ENCODE measurements at places on chromosomes 12 and 14.

DNA sequence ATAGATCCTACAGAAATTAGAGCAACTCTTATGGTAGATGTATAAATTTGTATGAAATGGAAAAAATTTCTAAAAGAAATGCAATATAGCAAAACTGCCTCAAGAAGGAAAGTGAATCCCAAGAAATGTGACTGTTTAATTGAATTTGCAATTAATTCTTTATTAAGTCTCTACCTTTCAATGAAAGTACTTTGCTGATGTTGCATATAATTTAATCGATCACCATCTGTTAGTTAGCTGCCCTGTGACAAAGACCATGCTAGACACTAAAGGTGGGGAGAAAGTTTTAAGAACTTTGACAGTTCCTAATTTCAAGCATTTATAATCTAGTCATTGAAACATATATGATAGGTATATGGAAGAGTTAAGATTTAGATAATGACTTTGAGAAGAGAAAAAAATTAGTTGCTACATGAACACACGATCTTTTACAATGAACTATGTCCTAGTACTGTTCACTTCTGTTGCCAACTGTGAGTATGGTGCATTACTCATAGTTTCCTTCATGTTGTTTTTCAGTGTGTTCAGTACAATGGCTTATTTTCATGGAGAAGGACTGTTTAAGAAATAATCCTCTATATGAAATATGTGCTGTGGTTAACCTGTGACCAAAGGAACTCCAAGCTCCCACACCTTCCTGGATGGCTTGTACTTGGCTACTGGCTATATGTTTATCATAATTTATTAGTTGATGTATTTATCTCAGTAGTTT is 128.4 kb downstream of the METTL25 start:
- no peaks in the 10 kb centered on the region for H3K36me3 ChIP-seq
- no peaks in the 10 kb centered on the region for H3K27me3 ChIP-seq
- no peaks in the 10 kb centered on the region for H3K4me1 ChIP-seq
- H3K27ac ChIP-seq = no peak overlapping the region

GRCh38 chr12:54300732-54301427 is at the start of gene NFE2:
Gene NFE2 (minus strand): TSS chr12:54301015. CDS start chr12:54295248, 5,767 bp downstream.
- H3K4me1 ChIP-seq = peaks cover 25% of the 10 kb centered on the region
- no peak within 1 kb of the TSS for H3K4me3 ChIP-seq
- peak; percentile 48 for DNase-seq
- peaks cover 43% of the 10 kb centered on the region for H3K27me3 ChIP-seq

- no peak overlapping the region for H3K27ac ChIP-seq
- peaks cover 3% of the 10 kb centered on the region for H3K27me3 ChIP-seq
- no peaks in the 10 kb centered on the region for H3K4me1 ChIP-seq
- no peak for DNase-seq
Observed at GRCh38 chr12:129161511-129161910, 308.2 kb downstream of the GLT1D1 start.

GRCh38 chr14:91509878-91510170 is 286 bp downstream of the PPP4R3A start:
- H3K27ac ChIP-seq = peak overlapping the region; percentile 99
- no peak for DNase-seq
- peaks cover 11% of the 10 kb centered on the region for H3K36me3 ChIP-seq
- H3K27me3 ChIP-seq = no peaks in the 10 kb centered on the region
- H3K4me3 ChIP-seq = peak overlapping the region; percentile 80

DNA sequence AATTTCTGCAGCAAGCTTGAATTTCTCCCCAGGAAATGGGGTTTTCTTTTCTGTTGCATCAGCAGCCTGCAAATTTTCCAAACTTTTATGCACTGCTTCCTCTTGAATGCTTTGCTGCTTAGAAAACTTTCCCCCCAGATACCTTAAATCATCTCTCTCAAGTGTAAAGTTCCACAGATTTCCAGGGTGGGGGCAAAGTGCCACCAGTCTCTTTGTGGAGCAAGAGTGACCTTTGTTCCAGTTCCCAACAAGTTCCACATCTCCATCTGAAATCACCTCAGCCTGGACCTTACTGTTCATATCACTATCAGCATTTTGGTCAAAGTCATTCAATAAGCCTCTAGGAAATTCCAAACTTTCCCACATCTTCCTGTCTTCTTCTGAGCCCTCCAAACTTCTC is 241.6 kb upstream of the TMTC1 start:
- H3K4me3 ChIP-seq = no peak overlapping the region
- no peaks in the 10 kb centered on the region for H3K36me3 ChIP-seq
- no peak for DNase-seq
- H3K27me3 ChIP-seq = no peaks in the 10 kb centered on the region

GRCh38 chr12:9707864-9708808 is 24.8 kb downstream of the CLECL1 start:
- H3K4me1 ChIP-seq = peaks cover 19% of the 10 kb centered on the region
- H3K27ac ChIP-seq = peak overlapping the region; percentile 84
- no peak overlapping the region for H3K4me3 ChIP-seq
- no peaks in the 10 kb centered on the region for H3K27me3 ChIP-seq
- DNase-seq = peak; percentile 73

DNA sequence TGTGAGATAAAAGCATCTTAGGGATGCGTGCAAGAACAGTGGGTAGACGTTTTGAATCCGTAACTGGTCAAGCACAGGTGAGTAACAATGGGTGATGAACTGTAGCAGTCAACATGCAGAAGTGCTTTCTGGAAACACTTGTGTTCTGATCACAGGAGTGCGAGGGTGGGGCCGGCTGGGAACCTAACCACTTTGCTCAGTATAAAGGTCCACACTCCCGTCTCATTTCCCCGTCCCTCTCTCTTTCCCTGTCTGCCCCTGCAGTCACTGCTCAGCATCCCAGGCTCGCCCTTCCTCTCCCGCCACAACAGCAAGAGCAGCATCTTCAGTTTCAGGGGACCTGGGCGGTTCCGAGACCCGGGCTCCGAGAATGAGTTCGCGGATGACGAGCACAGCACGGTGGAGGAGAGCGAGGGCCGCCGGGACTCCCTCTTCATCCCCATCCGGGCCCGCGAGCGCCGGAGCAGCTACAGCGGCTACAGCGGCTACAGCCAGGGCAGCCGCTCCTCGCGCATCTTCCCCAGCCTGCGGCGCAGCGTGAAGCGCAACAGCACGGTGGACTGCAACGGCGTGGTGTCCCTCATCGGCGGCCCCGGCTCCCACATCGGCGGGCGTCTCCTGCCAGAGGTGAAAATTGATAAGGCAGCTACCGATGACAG is 127.1 kb downstream of the FIGNL2 start:
- DNase-seq = peak; percentile 47
- H3K4me3 ChIP-seq = no peak overlapping the region
- peaks cover 2% of the 10 kb centered on the region for H3K4me1 ChIP-seq
- H3K27me3 ChIP-seq = peaks cover 2% of the 10 kb centered on the region
- H3K27ac ChIP-seq = no peak overlapping the region
- no peaks in the 10 kb centered on the region for H3K36me3 ChIP-seq

DNA sequence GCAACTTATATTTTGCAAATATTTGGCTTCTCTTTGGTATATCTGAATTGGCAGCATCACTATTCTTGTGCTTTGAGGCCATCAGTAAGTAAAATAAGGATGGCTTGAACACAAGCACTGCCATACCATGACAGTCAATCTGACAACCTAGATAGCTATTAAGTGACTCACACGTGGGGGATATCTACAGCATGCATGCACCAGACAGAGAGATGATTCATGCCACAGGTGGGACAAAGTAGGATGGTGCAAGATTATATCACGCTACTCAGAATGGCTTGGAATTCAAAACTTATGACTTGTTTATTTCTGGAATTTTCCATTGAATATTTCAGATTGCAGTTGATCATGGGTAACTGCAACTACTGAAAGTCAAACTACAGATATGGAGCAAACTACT is 675.6 kb upstream of the MDGA2 start:
- DNase-seq = no peak
- no peak overlapping the region for H3K27ac ChIP-seq
- H3K4me1 ChIP-seq = no peaks in the 10 kb centered on the region

- H3K27me3 ChIP-seq = no peaks in the 10 kb centered on the region
- no peaks in the 10 kb centered on the region for H3K36me3 ChIP-seq
- no peak overlapping the region for H3K4me3 ChIP-seq
- DNase-seq = no peak
- peaks cover 26% of the 10 kb centered on the region for H3K4me1 ChIP-seq
Observed at GRCh38 chr12:12803186-12803585, 10.0 kb upstream of the DDX47 start.

DNA sequence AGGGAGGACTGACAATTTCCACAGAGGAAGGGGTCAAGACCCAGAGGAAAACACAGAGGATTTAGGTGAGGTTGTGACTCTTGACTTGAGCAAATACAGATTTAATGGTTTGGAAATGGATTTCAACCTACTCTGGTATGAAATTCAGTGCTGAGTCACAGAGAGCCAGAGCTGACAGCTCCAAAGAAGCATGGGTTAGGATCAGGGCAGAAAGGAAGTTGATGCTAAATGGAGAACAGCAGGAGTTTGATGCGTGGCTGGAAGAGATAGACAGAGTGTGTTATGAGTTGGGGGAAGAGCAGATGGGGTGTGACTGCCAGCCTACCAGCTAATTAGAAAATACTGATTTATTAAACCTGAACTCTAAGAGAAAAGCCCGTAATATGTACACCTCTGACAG is 272.6 kb downstream of the FOXG1 start:
- no peaks in the 10 kb centered on the region for H3K4me1 ChIP-seq
- no peak overlapping the region for H3K4me3 ChIP-seq
- DNase-seq = no peak

- H3K27ac ChIP-seq = no peak overlapping the region
- H3K4me3 ChIP-seq = no peak overlapping the region
- no peaks in the 10 kb centered on the region for H3K27me3 ChIP-seq
- no peaks in the 10 kb centered on the region for H3K36me3 ChIP-seq
Observed at GRCh38 chr12:65648461-65648860, 175.8 kb upstream of the HMGA2 start.

DNA sequence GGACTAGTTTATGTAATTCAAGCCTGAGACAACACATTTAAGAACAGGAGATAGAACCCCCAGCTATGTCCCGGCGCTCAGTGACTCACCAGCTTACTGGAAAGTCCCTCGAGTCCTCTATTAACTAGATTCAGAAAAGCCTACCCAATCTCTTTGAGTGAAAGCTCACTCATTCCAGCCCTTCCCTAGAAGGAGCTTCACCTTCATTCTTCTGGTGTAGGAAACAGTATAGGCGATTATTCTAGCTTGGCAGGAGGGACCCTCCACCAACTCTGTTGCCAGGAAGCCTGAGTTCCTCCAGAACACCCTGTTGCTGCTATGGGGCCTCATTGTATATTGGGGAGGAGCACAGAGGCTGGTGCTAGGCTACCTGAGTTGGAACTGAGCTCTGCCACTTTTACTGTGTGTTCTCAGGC is 57.2 kb upstream of the AEBP2 start:
- DNase-seq = no peak
- no peaks in the 10 kb centered on the region for H3K36me3 ChIP-seq
- no peaks in the 10 kb centered on the region for H3K27me3 ChIP-seq
- no peak overlapping the region for H3K4me3 ChIP-seq
- H3K4me1 ChIP-seq = no peaks in the 10 kb centered on the region

DNA sequence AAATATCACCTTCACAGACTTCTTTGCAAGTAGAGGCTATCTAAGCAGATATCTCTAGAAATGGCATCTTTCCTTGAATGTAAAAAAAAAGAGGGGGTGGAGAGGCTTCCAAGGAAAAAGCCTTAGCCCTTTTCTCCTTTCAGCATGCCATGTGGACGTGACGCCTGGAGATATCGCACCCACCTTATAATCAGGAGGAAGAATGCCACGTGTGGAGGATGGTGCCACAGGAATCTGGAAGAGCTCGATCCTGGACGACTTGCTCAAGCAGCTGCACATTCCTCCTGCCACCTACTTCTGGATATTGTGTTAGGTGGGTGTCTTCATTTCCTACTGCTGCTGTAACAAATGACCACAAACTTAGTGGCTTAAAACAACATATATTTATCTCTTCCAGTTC is 203.6 kb downstream of the NUAK1 start:
- no peaks in the 10 kb centered on the region for H3K4me1 ChIP-seq
- no peak overlapping the region for H3K27ac ChIP-seq
- no peak for DNase-seq
- H3K4me3 ChIP-seq = no peak overlapping the region

DNA sequence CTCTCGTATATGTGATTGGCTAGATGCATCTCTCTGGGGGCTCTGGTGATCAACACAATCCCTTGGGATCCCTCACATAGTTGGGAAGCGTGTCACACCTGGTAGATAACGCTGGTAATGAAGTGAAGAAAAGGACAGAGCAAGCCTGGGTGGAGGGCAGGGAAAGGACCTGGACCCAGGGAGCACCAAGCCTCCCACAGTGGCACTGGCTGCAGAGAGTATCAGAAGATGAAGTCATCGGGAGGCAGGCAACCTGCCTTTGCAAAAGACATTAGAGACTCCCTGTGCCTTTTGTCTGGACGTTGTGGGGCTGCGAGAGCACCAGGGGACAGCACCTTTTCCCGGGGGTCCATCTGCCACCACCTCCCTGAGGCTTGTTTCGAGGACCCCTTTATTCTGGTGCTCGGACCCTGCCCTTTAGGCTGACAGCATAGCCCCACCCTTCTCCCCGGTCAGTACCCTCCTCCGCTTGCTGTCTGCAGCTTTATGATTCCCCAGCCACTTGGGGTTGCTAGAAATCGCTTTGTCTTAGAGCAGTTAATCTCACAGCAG is 116.4 kb downstream of the EML1 start:
- no peaks in the 10 kb centered on the region for H3K4me1 ChIP-seq
- H3K27ac ChIP-seq = no peak overlapping the region
- DNase-seq = no peak

GRCh38 chr12:44019118-44019517 is 183.2 kb downstream of the TMEM117 start:
- no peaks in the 10 kb centered on the region for H3K4me1 ChIP-seq
- no peak overlapping the region for H3K4me3 ChIP-seq
- no peak overlapping the region for H3K27ac ChIP-seq
- no peaks in the 10 kb centered on the region for H3K36me3 ChIP-seq
- no peaks in the 10 kb centered on the region for H3K27me3 ChIP-seq

- H3K36me3 ChIP-seq = no peaks in the 10 kb centered on the region
- H3K4me1 ChIP-seq = no peaks in the 10 kb centered on the region
- no peaks in the 10 kb centered on the region for H3K27me3 ChIP-seq
- no peak overlapping the region for H3K4me3 ChIP-seq
- no peak for DNase-seq
- no peak overlapping the region for H3K27ac ChIP-seq
Observed at GRCh38 chr14:58549105-58549757, 88.5 kb upstream of the DACT1 start.

- H3K36me3 ChIP-seq = no peaks in the 10 kb centered on the region
- H3K4me3 ChIP-seq = no peak overlapping the region
- peaks cover 41% of the 10 kb centered on the region for H3K4me1 ChIP-seq
Observed at GRCh38 chr12:44851586-44851985, 24.5 kb downstream of the NELL2 start.

All from T-cell (primary cell).